ENCODE measurements at places on chromosomes 1 and 21.

DNA sequence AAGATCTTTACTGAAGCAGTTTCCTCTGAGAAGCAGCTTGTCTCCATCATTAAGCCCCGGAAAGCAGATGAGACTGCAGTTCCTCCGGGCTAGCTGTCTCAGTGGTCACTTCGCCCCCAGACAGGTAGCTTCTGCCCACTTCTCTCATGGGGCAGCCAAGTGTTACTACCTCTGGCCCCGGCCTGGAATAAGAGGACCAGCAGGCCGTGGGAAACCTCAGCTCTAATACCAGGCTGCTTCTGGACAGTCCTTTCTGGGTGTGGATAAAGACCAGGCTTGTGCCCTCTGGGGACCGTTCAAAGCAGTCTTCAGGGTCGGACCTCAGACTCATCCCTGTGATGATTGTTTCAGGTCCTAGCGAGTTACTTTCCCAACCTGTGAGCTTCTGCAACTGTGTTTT lies 54.8 kb downstream of the RUNX3 start:
- H3K4me3 ChIP-seq, result no peak overlapping the region
- H3K4me1 ChIP-seq, result peaks cover 11% of the 10 kb centered on the region
- peaks cover 2% of the 10 kb centered on the region for H3K27me3 ChIP-seq
- no peak for DNase-seq

DNA sequence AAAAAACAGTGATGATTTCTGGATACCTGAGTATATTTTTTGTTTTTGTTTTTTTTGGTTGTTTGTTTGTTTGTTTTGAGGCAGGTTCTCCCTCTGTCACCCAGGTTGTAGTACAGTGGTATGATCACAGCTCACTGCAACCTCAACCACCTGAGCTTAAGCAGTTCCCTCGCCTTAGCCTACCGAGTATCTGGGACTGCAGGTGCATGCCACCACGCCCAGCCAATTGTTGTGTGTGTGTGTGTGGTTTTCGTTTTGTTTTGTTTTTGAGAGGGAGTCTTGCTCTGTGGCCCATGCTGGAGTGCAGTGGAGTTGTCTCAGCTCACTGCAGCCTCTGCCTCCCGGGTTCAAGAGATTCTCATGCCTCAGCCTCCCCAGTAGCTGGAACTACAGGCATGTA lies 55.3 kb upstream of the RCC1 start:
- H3K36me3 ChIP-seq, result peaks cover 10% of the 10 kb centered on the region
- H3K4me3 ChIP-seq, result no peak overlapping the region
- H3K27me3 ChIP-seq, result no peaks in the 10 kb centered on the region
- H3K4me1 ChIP-seq, result peaks cover 19% of the 10 kb centered on the region
- DNase-seq, result no peak
- H3K27ac ChIP-seq, result no peak overlapping the region

GRCh38 chr1:243411472-243411871 lies 155.6 kb downstream of the SDCCAG8 start:
- no peak overlapping the region for H3K27ac ChIP-seq
- no peak overlapping the region for H3K4me3 ChIP-seq
- DNase-seq, result no peak
- H3K36me3 ChIP-seq, result no peaks in the 10 kb centered on the region

GRCh38 chr1:76012341-76013205 lies 62.0 kb upstream of the ST6GALNAC3 start:
- no peaks in the 10 kb centered on the region for H3K36me3 ChIP-seq
- no peak for DNase-seq

GRCh38 chr1:214396330-214396729 lies 115.4 kb downstream of the SMYD2 start:
- H3K4me1 ChIP-seq, result no peaks in the 10 kb centered on the region
- no peak overlapping the region for H3K4me3 ChIP-seq
- no peak for DNase-seq
- H3K36me3 ChIP-seq, result no peaks in the 10 kb centered on the region
- no peaks in the 10 kb centered on the region for H3K27me3 ChIP-seq

Measured in naive thymus-derived CD8-positive, alpha-beta T cell (primary cell).